Left forelimb (tissue), 1 donor: ENCODE measurements at places on chromosomes 4 and X.

DNA sequence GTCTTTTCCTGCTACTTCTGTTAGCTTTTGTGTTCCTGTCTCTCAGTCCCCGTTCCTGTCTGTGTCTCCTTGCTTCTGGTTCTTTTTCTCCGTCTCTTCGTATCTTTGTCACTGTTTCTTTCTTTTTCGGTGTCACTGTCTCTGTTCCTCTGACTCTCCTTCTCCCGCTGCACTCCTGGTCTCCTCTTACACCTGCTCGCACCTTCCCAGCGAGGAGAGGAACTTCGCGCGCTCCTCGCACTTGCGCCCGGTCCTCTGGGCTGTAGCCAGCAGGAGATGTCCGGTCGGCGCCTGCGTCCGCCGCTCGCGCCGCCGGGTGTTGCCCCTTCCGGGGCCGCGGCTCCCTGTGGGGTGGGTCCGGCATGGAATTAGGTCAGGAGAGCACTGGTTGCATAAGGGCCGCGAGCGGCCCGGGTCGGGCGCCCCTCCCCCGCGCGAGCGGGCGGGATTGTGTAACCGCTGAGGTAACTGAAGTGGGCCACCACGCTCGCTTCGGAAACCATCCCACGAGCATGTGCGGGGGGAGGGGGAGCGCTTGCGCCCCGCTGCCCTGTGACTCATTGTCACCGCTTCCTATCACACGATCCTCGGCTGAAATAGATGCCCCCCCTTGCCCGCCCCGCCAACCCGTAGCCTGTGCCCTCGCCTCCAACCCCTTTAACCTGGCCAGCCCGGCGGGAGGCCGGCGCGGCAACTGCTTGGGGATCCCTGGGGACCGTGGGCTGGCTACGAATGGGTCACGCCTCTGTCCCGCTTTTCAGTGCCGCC, 1.6 kb downstream of the LONRF3 start:
- peak; percentile 65 for DNase-seq

- DNase-seq, result no peak
Observed at GRCh38 chr4:135412213-135412612, 1210.6 kb upstream of the PABPC4L start.

DNA sequence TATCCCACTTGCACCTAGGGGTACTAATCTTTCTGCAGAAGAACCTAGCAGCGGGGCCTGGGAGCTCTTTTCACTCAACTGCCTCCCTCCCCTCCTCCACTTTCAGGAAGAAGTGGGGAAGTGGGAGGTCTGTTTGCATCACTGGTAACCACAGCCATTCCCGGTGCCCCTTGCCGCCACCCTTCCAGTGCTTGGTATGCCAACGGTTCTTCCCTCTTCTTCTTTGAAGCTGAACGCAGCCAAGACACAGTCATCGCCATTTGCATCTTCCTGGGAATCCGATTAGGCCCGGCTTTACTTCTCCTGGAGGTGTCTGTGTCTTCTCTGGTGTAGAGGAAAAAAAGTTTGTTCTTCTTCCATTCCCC, 47.2 kb upstream of the RBPJ start:
- DNase-seq, result no peak

DNA sequence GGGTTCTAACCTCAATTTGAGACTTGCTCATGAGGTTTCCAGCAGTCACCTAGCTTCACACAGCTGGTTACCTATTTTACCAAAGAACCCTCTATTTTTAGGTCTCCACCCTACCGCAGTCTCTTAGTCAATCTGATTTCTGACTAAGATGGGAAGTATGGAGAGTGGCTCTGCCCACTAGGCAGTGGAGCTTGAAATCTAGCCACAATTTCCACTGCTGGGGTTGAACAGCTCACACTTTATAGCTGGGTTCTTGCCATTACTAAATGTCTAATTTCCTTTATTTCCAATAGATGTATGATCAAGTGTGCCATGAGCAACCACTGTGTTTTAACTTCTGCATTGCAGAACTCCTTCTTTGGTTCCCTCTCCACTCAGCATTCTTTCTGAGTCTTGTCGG, 43.1 kb downstream of the GASK1B start:
- no peak for DNase-seq

GRCh38 chr4:86788826-86789225, 60.4 kb downstream of the SLC10A6 start:
- no peak for DNase-seq
